Activated CD8-positive, alpha-beta T cell treated with anti-CD3 and anti-CD28 coated beads, Interleukin-2, amount 10 ng/mL, durations not matched to agents 7 days and 5 days (primary cell): ENCODE measurements at places on chromosomes 7 and 10. TPM values are rescaled to one million over a fixed set of nuclear protein-coding genes. Genes with fewer than 3 reads are reported as not detected.

GRCh38 chr7:135175931-135176330, 5.4 kb upstream of the CYREN start:
- peaks cover 7% of the 10 kb centered on the region for H3K36me3 ChIP-seq
- no peak overlapping the region for H3K4me3 ChIP-seq
- no peaks in the 10 kb centered on the region for H3K27me3 ChIP-seq

GRCh38 chr7:105926131-105926530, 36.9 kb upstream of the CDHR3 start:
- no peak overlapping the region for H3K27ac ChIP-seq
- H3K4me3 ChIP-seq = no peak overlapping the region
- peaks cover 8% of the 10 kb centered on the region for H3K36me3 ChIP-seq
- peaks cover 7% of the 10 kb centered on the region for H3K27me3 ChIP-seq
- no peak for DNase-seq

DNA sequence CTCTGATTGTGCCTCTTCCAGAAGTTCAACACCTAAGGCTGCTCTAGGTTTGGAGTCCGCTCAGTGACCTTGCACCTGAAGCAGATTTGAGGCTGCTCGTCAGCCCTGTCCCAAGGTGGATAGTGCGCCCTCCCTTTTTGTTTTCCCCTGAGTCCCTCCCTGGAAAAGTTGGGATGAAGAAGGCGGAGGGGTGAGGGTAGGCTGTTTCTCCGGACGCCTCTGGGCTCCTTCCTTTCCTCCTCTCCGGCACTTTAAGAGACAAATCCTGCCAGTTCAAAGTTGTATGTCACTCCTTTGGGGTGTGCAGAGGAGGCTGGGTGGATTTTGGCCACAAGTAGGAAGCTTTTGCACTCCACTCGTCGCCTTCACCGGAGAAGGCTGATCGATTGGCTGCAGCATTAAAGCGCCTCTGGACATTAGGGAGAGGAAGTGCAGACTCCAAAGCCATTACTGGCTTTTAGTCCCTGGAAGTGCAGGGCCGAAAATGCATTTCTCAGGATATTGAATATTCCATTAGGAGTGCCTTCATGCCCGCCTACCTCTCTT, 81.9 kb upstream of the PRKG1 start:
- no peaks in the 10 kb centered on the region for H3K4me1 ChIP-seq
- no peak for DNase-seq
- no peak overlapping the region for H3K27ac ChIP-seq
- no peak overlapping the region for H3K4me3 ChIP-seq

Gene ANKRD7
- 0.66 TPM for total RNA-seq

Gene HECW1
- total RNA-seq = not detected

Gene ANAPC16
- 72.9 TPM for total RNA-seq

Gene TFR2
- 14.5 TPM for total RNA-seq
